ENCODE measurements at places on chromosomes 11 and 22.
A peak's percentile ranks its signal among the peaks of the same experiment; 100 is the strongest.

DNA sequence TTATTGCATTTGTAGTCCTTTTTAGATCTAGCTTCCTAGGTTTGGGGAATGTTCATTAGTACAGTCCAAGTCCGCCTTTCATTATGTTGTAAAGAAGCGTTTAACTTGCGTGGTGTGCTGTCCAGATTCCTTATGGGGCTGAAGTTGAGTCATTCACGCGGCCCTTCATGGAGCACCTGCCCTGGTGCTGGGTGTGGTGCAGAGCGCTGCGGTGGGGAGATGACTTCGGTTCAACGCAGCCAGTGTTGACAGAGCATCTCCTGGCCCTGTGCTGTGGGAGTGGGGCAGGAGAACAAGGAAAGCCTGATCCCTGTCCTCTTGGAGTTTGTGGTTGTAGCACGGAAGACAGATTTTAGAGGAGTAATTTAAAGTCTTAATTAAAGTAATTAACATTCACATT lies 152.0 kb downstream of the TBC1D22A start:
- DNase-seq: no peak

GRCh38 chr11:118694185-118694584 lies 14.7 kb upstream of the TREH start:
- no peak for DNase-seq

GRCh38 chr22:47041271-47042115 lies 279.0 kb downstream of the TBC1D22A start:
- no peak for DNase-seq

DNA sequence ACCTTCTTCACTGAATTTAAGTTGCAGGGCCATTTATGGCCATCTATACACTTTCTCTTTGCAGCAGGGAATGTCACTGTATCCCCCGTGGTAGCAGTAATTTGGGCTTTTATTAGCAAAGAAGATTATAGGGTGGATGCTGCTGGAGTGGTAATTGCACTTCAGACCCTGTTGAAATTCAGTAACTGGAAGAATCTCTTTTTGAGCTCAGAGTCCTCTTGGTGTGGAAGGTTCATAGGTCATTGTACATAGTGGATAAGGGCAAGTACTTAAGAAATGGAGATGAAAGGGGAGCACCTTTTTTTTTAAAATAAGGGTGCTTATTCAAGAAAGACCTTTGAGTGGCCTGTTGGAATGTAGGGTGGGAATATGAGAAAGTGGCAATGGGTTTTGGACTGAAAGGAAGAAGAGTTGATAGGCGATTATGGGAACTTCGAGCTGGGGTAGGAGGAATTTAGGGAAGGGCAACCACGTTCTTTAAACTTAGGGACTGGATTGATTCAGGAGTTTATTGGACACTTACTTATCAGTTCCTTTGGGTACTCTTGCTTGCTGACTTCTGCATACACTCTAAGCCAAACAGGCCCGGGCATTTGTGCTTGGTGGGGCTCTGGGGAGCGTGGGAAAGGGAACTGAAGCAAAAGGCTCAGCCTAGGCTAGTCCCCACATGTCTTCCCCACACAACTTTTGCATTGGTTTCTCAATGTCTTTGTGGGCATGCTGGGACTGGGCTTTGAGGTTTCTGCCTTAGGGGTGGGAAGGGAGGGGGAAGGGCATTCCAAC lies 26.5 kb downstream of the CTNND1 start:
- no peak for DNase-seq

DNA sequence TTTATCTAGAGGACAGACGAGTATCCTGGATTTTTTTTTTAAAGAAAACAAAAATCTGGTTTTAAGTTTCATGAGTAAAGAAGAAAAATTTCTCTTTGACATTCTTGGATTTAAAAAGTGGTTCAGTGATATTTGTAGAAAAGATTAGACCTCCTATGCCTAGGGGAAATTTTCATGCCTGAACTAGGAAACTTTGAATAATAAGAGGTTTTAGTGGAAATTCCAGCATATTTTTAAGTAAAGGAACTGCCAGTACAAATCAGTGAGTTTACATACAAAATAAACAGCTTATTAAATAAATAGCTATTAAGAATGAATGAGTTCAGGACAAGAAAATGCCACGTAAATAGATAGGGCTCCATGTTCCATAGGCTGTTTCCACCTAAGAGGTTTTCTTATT lies 17.5 kb downstream of the JAM3 start:
- DNase-seq: no peak

DNA sequence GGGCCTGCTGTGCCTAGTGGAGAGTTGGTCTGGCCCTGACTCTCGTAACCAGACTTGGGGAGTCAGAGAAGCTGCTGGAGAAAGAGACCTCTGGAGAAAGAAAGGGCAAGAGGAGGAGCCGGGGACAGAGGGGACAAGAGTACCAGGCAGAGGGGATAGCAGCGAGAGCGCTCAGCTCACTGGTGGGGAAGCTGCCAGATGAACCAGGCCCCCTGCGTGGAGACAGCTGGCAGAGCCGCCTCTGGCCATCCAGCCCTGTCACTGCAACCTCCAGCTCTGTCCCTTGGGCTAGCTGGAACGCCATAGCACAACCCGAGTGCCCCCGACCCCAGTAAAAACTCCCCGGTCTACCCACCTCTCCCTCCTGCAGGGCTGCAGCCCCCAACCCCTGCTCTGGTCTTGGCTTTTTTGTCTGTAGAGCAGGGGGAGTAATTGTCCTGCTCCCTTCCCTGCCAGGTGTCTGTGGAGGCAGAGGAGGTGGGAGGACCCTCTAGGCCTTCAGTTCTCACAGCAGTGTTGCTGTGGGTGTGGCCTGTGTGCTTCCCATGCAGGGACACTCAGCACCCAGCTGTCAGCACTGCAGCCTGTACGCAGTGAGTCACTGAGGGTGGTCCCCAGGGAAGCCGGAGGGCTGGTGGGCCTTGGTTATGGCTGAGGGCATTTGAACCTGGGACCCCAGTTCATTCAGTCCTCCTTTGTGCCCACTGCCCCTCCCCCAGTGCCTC lies 4.8 kb upstream of the SUN2 start:
- DNase-seq: no peak

DNA sequence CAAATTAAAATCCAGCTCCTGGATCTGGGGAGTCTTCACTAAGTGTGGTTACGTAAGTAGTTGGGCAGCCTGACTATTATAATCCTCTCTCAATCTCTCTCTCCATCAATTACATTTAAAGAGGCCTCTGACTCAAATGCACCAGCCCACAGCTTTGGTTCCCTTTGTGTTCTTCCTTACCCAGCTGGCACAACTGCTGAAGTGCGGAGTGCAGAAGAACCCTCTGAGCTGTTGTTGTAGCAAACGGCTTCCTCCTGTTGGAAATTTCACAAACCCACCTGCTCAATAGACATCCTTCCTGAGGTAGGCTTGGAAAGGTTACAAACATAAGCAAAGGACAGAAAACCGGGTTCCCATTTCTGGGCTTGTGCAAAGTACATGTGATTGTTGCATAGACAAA lies 17.0 kb upstream of the SORL1 start:
- DNase-seq: no peak

DNA sequence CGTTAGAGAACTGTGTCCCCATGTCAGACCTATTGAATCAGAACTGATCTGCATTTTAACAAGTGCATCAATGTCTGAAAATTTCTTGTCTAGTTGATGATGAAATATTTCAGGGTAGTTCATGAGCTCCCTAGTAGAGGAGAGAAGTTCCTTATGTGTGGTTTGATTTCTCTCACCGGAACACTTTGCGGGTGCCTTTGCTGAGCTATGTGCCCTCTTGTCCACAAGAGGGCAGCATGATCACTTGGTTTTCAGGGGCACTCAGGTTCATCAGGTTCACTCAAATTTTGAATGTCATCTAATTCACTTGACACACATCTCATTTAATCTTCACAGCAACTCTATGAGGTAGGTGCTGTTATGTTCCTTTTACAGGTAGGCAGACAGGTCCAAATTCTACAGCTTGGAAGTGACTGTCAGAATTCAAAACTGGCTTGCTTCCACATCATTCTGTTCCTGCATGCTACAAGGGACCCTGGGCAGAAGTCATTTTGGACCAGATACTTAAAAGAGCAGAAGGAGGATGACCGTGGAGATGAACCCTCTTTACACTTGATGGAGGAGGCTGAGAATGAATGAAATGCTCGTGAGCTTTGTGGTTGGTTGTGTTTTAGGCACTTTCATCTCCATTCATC lies 55.6 kb downstream of the P4HA3 start:
- peak; percentile 16 for DNase-seq

- no peak for DNase-seq
Observed at GRCh38 chr11:122204206-122204605, 88.2 kb upstream of the BLID start.

DNA sequence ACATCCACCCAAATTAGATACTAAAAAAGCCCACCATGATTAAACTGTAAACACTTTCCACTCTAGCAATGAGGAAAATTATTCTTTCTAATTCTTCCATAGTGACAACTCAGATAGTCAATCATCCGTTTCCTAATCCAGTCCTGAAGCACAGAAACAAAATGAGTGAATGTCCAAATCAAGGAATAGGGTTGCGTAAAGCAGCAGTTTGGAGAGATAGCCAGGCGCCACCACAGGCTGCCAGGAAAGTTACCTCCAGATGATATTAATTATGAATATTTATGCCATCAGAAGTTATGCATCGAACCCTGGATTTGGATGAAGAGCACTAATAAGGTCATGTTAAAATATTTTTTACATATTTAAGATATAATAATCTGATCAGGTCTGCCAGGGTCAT lies 63.2 kb downstream of the ETS1 start:
- no peak for DNase-seq

DNA sequence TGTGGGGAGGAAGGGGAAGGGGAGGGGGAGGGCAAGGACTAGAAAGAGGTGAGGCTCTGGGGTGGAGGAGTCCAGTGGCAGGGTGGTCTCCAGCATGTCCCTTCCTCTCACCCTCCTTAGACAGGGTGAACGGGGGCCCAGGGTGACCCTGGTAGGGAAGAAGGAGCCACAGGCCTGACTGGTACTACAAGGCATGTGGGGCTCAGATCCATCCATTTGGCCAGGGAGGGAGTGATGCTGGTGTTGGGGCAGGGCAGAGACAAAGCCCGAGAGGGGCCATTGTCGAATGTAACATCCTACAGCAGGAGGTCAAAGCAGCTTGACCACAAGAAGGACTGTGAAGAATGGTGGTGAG lies 69.0 kb upstream of the SHISAL1 start:
- no peak for DNase-seq
